ENCODE measurements at places on chromosomes 2 and 18.

GRCh38 chr2:204000446-204000845, 63.9 kb downstream of the ICOS start:
- DNase-seq, result peak; percentile 57

- DNase-seq, result no peak
These were observed 636.2 kb downstream of the NRXN1 start for GRCh38 chr2:50395605-50396297.

DNA sequence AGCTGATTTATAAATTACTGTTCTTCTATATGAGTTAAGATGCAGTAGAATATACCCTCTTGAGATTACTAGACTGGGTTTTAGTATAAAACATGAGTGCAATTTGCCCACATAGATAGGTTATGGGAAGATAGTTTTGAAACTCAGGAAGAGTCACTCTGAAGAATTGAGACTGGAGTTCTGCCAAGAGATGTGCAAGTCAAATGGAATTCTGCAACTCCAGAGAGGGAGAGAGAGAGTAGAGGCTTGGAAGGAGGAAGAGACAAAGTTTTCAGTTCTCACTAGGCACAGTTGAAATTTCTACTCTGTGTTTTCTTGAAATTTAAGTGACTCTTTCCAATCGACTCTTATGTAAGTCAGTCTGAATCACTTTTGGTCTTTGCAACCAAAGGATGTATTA, 878.8 kb downstream of the TSN start:
- no peak for DNase-seq

- DNase-seq, result no peak
These were observed 430.6 kb upstream of the FANCL start for GRCh38 chr2:58671675-58672074.

GRCh38 chr2:4180631-4181030, 477.3 kb downstream of the DCDC2C start:
- DNase-seq, result no peak

GRCh38 chr2:174761837-174762236, 2.4 kb downstream of the CHRNA1 start:
- DNase-seq, result no peak

GRCh38 chr18:47397671-47398319, 146.3 kb upstream of the SKOR2 start:
- no peak for DNase-seq

DNA sequence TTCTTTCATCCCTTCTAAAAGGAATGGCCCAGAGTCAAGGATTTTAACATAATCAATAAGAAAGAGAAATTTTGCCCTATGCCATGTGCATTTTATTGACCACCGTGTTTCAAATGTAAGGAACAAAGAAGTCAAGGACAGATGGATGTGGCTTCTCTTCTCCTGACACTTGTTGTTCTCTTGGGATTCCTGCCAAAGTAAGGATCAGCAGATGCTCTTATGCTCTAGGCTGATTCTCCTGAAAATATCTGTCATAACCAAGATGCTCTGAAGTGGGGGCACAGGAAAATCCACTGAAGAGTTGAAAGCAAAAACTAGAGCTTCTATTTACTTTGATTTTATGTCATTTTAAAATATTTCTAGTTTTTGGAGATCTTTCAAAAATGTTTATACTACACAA, 72.9 kb upstream of the SYT4 start:
- DNase-seq, result no peak
